ENCODE measurements at places on chromosomes 2 and 18.

DNA sequence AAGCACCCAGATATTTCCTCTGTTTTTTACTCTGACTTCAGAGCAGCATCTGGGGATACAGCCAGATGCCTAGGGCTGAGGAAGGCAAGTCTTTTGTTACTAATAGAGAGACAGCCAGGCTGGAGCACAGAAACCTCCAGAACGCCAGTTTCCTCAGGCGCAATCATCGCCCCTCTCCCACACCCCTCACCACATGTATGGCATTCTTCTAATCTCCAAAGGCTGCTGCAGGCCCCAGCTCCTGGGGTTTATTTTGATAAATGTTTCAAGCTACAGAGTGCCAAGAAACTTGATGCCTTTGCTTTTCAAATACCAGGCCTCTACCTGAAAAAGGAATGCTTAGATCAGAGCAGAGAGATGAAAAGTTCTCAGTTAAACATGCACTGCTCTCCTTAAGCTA, 283.6 kb downstream of the RBM43 start:
- no peak for DNase-seq

DNA sequence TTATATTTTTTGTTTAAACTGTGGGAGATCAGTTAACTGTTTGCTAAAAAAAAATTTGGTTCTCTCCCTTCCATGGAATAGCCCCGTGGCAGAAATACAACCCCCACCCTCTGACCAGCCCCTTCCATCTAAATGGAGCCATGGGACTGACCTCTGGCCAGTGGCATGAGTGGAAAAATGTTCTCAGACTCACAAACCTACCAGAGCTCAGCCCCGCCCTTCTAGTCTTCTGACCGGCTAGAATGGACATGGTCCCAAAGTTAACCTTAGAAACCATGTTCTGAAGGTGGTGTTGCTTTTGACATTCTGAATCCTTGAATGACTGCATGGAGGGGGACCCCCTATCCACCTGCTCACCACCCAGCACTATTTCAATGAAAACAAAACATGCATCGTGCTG, 1.3 kb upstream of the CHRNA1 start:
- DNase-seq = no peak

DNA sequence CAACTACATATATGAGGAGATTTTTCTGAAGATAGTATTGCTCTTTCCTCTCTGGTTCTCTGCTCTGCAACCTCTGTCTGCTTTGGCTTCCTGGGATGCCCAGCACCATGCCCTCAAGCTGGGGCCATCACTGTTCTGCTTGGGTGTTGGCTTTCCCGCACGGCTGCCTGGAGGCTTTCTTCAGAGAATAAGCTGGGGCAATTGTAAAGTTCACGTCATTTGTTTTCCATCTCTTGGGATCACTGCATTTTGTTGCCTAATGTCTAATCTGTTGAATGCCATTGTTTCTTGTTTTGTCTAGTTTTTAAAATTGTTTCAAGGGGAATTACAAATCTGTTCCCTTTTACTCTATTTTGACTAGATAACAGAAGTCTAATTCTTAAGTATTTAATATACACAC, 437.3 kb upstream of the NRP2 start:
- no peak for DNase-seq

DNA sequence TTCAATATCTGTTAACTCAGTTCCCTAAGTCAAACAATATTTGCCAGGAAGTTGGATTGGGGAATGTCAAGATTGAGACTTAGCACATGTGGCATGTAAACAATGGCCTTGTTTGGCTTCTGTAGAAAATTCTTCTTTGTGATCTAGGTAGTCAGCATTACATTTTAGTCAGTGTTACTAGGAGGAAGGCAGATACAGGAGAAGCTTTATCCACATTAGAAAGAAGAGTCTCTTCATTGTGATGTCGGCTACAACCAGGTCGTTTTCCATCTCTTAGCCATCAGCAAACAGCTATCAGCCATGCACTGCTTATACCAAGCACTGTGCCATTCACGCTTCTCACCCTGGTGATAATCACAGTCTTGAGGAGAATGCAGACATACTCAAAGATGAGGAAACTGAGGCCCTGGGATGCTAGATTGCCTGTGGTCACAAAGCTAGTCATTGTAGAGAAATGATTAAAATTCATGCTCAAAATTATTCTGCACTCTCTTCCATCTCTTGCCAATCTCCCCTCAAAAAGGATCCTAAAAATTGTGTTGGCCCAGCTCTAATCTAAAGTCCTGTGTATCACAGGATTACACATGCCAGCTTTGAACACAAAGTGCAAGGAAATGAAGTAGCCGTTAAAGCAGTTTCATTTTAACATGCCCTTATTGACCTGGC, 3.2 kb downstream of the GALNT5 start:
- DNase-seq = no peak

DNA sequence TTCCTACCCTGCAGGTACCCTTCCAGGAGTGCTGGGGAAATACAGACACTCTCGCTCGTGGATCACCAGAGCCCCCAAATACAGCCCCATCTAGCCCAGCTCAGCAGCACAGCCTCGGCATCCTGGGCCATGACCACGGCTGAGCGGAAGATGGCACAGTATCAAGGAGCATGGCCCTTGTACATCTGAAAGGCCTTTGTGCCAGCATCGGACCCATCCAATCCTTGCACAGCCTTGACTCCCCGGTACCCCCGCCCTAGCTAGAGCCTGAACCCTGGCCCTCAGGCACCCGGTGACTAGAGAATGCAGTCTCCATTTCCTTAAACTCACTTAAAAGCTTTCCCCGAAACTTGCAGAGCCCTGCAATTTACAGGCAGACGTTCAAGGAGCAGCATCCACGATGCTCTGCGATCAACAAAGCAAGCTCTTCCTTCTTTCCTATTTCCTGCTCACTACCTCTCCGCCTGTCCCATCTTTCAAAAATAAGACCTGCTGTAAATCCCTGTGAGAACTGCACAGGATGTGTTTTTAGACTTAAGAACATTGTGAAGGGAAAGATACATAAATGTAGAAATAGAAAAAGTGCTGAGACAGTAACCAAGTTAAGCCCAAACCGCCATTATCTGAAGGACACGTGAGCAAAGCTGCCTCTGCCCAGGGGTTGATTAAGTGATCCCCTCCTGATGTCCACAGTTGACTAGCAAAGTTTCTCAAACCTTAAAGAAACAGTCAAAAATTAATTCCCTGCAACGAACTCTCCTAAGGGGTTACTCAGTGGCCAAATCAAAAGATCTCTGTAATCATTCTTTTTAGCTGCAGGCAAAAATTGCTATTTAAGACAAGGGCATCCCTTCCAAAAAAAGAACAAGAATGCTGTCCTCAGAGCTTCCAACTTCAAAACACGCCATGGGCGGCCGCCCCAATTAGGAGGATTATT, 48.5 kb downstream of the ZNF516 start:
- DNase-seq = no peak

GRCh38 chr2:121068851-121069250, 216.2 kb downstream of the TFCP2L1 start:
- DNase-seq = no peak

Measured in caudate nucleus (tissue), 63 donors.